ENCODE measurements at places on chromosomes 3 and 15. TPM values are rescaled to one million over a fixed set of nuclear protein-coding genes. Genes with fewer than 3 reads are reported as not detected.

Gene ONECUT1
- total RNA-seq: 6.1 TPM

Gene ASB14
- total RNA-seq: not detected

Gene HGD
- total RNA-seq: not detected

Gene SMCO1
- not detected for total RNA-seq

Gene MB21D2
- 21.0 TPM for total RNA-seq

Gene TICRR
- 37.3 TPM for total RNA-seq

Gene BMF
- total RNA-seq: 30.9 TPM

Gene CIDEC
- not detected for total RNA-seq

Gene RASGRP1
- total RNA-seq: 2.1 TPM

Gene MYRIP
- total RNA-seq: 3.4 TPM

Gene PLCB2
- total RNA-seq: 9.4 TPM

Gene SHC4
- total RNA-seq: 0.30 TPM

GRCh38 chr3:53160061-53160659, 849 bp upstream of the PRKCD start:
- no peak for DNase-seq

DNA sequence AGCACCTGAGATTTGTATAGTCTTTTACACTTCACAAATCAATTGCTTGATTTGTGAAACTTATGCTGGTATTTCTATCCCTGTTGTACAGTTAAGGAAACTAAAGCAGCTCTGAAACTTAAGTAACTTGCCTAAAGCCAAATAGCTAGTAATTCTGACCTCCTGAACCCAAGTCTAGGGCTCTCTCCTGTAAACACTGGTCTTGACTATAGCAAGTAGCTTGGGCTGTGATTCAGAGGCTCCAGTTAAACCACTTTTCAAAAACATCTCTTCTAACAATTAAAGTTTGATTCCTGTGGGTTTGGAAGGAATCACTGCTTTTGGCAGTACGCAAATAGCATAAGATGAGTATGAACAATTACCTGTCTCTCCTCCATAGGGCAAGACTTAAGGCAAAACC, 18.5 kb upstream of the CMTM8 start:
- DNase-seq: no peak

GRCh38 chr15:80450811-80451321, 46.7 kb downstream of the ARNT2 start:
- no peak for DNase-seq

GRCh38 chr3:36635731-36636130, 128.6 kb downstream of the DCLK3 start:
- DNase-seq: no peak

GRCh38 chr15:54321426-54321825, 343.2 kb downstream of the UNC13C start:
- no peak for DNase-seq

GRCh38 chr3:149186219-149186618, 35.4 kb downstream of the CP start:
- DNase-seq: no peak

DNA sequence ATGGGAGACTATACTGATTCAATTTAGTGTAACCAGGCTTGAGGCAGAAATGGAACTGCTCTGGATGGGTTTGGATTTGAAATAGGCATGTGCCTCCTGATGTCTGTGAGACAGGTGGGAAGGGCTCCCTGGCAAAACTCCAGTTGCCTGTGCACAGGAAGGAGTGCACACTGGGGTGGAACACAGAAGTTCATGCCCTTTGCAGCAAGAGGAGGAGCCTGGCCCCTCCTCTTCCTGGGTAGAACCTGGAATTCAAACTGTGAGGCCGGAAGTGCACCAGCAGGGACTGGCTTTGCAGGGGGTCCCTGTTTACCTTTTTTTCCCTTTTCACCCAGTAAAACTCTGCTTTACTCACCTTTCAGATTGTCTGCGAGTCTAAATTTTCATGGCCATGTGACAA, 99.9 kb downstream of the GMPS start:
- no peak for DNase-seq

DNA sequence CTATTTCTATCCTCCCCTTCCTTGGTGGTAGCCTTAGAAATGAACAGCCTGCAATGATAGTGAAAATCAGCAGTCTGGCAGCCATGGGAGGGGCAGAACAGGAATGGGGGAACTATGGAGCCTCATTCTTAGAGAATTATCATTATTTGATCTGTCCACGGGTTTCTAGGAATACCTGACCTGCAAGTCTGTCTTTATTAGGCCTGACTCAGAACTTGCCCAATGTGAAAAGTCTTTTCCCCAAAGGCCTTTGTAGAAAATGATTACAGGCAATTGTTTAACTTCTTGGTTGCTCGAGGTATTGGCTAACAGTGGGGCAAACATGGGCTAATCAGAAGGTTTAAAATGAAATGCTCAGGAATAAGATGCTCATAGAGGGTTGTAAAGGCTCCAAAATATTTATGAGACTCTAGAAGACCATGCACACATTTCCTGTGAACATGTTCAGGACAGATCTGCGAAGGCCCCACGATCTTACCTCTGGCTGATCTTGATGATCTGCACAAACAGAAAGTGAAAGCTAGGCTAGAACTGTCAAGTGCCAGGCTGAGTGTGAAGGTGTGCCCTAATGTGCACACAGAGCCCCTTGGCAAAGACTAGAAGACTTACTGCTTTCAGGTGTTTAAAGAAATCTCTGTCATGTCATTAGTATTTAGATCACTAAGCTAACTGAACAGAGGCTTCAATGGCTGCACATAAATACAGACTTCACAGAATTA, 39.6 kb upstream of the LAMP3 start:
- DNase-seq: no peak

DNA sequence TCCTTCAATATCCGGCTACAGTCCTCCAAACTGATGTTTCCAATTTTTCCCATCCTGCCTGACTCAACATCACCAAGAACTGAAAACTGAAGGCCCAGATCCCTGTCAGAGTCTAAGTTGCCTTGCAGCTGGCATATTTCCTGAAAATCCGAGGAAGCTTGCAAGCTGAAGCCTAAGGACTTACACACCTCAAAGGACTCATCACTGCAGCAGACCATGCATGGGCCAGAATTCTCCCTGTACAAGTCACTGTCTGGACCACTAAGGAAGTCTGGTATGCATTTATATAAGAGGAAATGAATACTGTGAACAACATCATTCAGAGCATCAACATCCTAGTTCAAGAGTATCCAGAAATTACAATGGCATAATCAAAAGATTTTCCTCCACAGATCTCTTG, 548.8 kb upstream of the MDFIC2 start:
- no peak for DNase-seq

- no peak for DNase-seq
Measured at GRCh38 chr15:88894348-88894818, 961 bp downstream of the HAPLN3 start.

DNA sequence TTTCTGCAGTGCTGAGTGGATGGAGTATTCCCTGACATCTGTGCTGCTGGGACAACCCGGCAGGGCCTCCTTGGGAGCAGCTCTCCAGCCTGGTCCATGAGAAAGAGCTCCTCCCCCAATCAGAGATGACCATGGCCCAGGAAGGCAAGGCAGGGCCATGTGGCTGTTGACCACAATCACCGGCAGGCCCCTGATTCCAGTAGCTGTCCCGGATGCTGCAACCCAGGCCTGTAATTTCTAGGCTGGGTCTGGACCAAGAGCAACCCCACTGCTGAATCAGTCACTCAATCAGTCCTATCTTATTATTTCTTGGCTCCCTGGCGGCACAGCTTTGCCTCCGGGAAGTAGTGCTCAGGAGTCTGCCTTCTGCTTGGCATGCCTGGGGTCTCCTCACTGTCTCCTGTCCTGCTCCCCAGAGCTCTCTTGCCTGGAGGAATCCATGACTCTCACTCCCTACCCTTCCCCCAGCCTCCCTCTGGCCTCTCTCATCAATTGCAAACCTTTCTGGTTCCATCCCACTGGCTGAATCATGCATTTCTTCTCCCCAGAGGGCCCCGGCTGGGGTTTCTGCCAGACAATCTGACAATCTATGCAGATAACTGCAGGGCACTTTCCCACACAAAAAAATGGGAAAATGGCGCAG, 32.6 kb upstream of the ITGA11 start:
- no peak for DNase-seq

DNA sequence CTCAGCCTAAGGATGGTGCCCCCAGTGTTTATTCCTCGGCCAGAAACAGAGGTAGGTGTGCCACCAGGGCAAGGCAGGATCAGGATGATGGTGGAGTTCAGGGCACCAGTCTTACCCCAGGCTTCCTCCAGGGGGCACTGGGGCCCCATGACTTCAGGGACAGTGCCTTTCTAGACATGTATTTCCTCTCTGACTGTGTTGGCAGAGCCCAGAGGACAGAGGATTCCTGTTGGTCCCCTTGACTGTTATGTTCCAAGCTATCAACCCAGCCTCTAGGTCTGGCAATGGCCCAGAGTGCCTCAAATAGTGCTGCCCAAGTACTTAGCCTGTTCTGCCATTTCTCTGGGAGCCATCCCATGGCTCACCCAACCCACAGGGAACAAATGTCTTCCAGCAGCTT, 2.8 kb downstream of the HEMK1 start:
- DNase-seq: peak; percentile 88

- DNase-seq: no peak
Measured at GRCh38 chr15:74203914-74204431, 1.4 kb upstream of the STRA6 start.

DNA sequence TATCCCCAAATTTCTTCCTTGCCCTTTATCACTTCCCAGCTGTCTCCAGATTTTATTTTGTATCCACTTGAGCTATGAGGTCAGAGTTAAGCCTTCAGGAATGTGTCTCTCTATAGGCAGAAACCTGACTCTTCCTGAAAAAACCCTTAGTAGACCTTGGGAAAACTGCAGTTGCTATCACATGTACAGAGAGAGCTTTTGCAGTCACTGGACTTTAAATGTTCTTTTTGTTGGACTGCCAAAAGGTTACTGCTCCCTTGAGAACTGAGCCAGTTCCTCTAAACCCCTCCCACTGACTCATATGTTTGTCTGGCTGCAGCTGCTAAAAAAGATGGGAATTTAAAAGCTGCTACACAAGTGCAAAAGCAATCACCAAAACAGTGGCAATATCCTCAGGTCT, 169.1 kb upstream of the CCDC54 start:
- no peak for DNase-seq

DNA sequence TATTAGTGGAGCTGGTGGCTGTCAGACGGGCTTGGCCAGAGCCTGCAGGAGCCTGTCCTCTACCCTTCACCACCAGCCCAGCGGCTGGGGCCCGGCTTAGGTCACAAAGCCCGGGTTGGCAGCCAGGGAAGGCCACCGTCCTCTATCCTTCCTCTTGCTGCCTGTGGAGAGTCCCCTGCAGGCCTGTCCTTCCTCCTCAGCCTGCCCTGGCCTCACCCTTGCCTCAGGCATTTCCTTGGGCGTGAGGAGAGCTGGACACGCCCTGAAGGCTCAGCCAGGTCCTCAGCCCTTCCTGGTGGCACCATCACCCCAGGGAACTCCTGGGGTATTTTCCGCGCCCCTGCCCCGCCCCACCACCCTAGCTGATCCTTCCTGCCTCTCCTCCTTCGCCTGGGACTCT, 7.7 kb downstream of the CHAC1 start:
- no peak for DNase-seq

GRCh38 chr15:22810853-22811338, 24.5 kb downstream of the NIPA1 start:
- no peak for DNase-seq

DNA sequence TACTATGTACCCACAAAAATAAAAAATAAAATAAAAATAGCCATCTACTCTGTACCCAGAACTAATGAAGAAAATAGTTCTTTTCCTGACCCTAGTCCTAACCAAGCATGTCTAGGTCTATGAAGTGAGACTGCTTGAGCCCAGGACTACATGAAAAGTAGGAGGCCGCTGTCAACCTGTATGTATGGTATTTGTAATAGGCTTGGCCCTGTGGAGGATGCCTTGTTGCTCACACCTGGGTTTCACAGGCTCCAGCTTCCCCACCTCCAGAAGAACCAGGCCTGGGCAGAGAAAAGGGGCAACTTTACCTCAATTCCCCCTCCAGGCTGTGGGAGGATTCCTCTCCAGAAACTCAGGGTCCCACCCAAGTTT, 6.8 kb upstream of the PKM start:
- no peak for DNase-seq

GRCh38 chr3:182967218-182968204, 12.8 kb downstream of the DCUN1D1 start:
- DNase-seq: no peak

DNA sequence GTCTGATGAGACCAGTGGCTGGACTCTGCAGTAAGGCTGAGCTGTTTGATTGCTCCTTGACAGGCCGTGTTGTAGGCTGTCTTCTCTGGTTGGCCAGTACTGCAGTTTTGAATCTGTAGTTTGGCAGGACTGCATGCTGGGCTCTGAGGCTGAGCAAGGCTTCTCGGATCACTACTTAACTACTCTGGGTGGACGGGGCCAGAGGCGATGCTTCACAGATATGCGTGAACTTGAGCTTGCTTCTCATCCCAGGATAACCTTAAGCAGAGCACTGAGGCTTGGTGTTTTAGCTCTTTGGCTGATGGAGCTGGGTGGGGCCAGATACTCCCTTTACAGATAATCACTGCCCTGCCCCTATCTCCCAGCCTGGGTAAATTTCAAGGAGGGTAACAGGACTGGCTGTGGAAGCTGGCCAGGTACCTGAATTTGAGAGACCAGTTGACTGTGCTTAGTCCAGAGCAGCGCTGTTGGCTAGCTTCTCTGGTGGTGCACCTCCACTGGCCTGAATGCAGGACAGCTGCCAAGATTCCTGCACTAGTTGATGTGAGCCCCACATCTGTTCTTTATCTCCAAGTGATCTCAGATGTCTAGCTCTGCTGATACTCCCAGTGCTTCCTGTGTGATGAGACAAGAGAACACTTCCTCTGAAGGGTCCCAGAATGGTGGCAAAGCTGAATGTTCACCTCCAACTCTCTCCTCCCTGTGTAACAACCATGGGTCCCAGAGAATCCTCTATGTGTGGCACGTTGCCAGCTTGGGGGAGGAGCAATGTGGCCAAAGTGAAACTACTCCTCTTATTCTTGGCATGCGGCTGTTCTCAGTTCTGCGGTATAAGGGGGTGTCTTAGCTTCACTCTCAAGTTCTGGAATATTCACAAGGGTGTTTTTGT, 37.9 kb downstream of the RPL39L start:
- no peak for DNase-seq

DNA sequence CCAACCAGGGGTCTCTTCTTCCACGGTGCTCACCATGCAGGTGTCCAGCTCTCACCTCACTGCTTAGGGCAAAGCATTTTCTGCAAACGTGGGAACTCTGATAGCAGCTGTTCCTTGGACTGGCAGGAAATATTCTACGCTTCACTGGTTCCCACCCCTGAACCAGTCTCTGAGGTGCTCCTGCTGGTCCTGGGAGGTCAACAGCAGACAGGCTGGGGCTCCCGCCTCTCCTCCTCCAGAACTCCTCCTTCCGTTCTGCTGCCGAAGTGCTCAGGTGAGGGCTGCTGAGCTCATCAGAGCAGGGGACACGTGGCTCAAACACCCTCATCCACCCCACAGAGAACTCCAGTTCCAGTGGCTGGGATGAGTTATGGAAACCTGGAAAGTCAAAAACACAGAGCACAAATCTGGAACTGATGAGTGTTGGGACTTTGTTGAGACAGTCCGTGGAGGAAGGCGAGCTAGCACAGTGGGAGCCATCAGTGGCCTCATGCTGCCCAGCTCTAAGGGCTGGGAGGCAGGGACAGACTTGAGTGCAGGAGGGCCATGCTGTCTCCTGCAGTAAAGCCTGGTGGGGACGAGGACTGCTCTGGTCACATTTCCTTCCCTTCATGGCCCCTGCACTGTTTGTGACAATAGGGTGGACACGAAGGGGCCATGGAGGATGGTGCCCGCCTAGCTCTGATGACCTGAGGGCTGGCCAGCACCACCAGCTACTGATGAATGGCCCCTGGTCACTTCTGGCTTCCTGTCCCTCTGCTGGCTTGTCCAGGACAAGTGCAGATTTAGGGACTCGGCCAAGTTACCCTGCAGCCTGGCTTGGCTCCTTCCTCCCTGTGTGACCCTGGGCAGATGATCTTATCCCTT, 137.8 kb downstream of the KLF13 start:
- DNase-seq: no peak
